Glutamatergic neuron (in vitro differentiated cells): ENCODE measurements at places on chromosomes 5 and 9. TPM values are rescaled to one million over a fixed set of nuclear protein-coding genes. Genes with fewer than 3 reads are reported as not detected.

ALDOB gene
- total RNA-seq = not detected

- H3K27ac ChIP-seq = peak overlapping the region; percentile 38
- H3K36me3 ChIP-seq = no peaks in the 10 kb centered on the region
- no peak overlapping the region for H3K4me3 ChIP-seq
- DNase-seq = no peak
- peaks cover 35% of the 10 kb centered on the region for H3K4me1 ChIP-seq
Observed at GRCh38 chr5:173964506-173964905, 24.5 kb upstream of the C5orf47 start.

- no peak overlapping the region for H3K4me3 ChIP-seq
- H3K27me3 ChIP-seq = peaks cover 26% of the 10 kb centered on the region
- no peak overlapping the region for H3K27ac ChIP-seq
Observed at GRCh38 chr5:178993236-178993765, 1.8 kb downstream of the GRM6 start.

RGS7BP gene
- total RNA-seq = 0.27 TPM

CER1 gene
- 3.0 TPM for total RNA-seq

KLF4 gene
- 72.1 TPM for total RNA-seq

DNA sequence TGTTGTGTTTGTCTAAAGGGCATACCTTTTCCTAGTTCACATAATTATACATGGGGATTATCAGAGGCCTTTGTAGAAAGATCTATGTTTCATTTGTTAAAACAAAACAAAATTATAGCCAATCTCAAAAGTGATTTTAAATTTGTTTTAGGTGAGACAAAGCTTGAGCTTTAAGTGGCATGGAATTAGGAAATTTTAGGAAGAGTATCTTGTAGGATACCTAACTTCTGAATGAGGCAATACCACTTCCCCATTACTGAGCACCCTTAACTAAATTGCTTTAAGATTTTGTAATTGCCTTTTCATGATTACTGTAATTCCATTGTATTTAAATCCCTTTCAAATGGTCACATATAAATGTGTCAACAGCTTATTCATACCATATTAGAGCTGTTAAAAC is 775.6 kb downstream of the NR2F1-AS1 start:
- H3K4me1 ChIP-seq = peaks cover 11% of the 10 kb centered on the region
- H3K36me3 ChIP-seq = no peaks in the 10 kb centered on the region
- no peak overlapping the region for H3K4me3 ChIP-seq
- no peaks in the 10 kb centered on the region for H3K27me3 ChIP-seq

DNA sequence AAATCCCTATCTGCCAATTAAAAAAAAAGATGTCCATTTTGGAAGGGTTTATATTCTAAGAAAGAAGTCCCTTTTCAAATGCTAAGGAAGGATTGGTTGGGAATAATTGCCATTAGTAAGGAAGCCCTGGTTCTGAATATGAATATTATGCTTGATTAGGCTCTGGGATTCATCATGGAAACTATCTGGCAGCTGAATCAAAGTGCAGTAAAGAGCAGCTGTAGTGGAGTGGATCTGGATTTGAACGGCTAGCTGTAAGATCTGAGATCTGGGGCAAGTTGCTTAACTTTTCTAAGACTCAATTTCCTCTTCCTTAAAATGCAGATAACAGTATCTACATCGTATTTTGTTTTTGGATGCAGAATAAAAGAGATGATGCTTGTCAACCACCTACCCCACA is 10.5 kb downstream of the IL12B start:
- peaks cover 1% of the 10 kb centered on the region for H3K4me1 ChIP-seq
- DNase-seq = no peak
- no peaks in the 10 kb centered on the region for H3K36me3 ChIP-seq
- H3K27ac ChIP-seq = no peak overlapping the region
- H3K27me3 ChIP-seq = no peaks in the 10 kb centered on the region

GRCh38 chr5:159759791-159760290 is 156.4 kb upstream of the ADRA1B start:
- no peak overlapping the region for H3K4me3 ChIP-seq
- H3K27me3 ChIP-seq = no peaks in the 10 kb centered on the region
- H3K4me1 ChIP-seq = no peaks in the 10 kb centered on the region

THBS4 gene
- 41.1 TPM for total RNA-seq

WNT8A gene
- not detected for total RNA-seq

MTX3 gene
- 21.8 TPM for total RNA-seq

GRCh38 chr9:6960777-6961176 is 203.0 kb downstream of the KDM4C start:
- H3K27me3 ChIP-seq = no peaks in the 10 kb centered on the region
- peaks cover 16% of the 10 kb centered on the region for H3K4me1 ChIP-seq
- no peak overlapping the region for H3K4me3 ChIP-seq

GRCh38 chr5:138901716-138902115 is 26.6 kb upstream of the LRRTM2 start:
- H3K36me3 ChIP-seq = peaks cover 5% of the 10 kb centered on the region
- H3K27me3 ChIP-seq = no peaks in the 10 kb centered on the region
- DNase-seq = no peak
- H3K4me1 ChIP-seq = peaks cover 10% of the 10 kb centered on the region

DNA sequence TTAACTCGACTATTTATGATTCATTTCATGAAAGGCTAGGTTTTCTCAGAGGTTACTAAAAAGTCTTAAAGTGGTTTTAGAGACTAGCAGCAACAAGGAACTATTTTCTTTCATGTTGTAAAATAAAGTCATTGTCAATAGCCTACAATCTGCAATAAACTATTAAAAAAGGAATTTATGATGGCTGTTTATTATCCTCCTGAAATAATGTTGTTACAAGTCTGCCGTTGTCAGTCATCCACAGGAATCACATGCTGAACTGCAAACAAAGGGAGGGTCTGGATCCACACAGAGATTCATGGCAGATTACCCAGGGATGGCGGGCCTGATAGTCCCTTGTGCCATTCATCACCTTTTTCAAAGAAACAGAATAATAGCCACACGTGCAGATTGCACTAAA is 49.2 kb downstream of the TMEM174 start:
- no peak overlapping the region for H3K4me3 ChIP-seq
- no peak overlapping the region for H3K27ac ChIP-seq
- no peaks in the 10 kb centered on the region for H3K4me1 ChIP-seq
- DNase-seq = no peak
- H3K27me3 ChIP-seq = peaks cover 2% of the 10 kb centered on the region

DNA sequence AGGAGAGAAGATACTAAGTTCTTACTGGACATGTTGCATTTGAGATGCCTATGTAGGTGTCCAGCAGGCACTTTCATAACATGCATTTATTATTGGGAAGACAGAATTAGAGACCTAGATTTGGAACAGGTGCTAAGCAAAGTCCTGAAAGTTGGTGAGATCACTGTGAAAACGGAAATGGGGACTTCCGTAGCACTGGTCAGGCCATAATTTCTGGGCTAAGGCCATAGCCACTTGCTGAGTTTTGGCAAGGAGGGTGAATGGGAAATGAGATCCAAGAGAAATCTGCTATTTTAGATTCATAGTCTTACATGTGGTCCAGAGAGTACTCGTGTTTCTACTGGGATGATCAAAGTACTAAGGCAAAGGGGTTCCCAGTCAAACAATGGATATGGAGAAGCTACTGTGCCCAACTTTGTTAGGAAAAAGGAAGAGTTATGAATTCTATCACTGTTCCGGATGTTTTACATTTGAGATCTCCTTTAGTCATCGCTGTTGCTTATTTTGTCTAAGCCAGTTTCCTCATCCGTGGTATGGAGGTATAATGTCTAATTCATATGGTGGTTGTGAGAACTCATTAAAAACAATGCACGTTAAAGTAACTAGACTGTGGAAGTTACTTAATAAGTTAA is 33.4 kb downstream of the TEK start:
- H3K4me1 ChIP-seq = no peaks in the 10 kb centered on the region
- H3K27ac ChIP-seq = no peak overlapping the region
- H3K4me3 ChIP-seq = no peak overlapping the region
- no peaks in the 10 kb centered on the region for H3K36me3 ChIP-seq
- no peaks in the 10 kb centered on the region for H3K27me3 ChIP-seq
- DNase-seq = no peak

GRCh38 chr5:156411-157072 is 34.8 kb upstream of the LRRC14B start:
- peaks cover 13% of the 10 kb centered on the region for H3K36me3 ChIP-seq
- peaks cover 17% of the 10 kb centered on the region for H3K4me1 ChIP-seq
- no peak overlapping the region for H3K27ac ChIP-seq

DNA sequence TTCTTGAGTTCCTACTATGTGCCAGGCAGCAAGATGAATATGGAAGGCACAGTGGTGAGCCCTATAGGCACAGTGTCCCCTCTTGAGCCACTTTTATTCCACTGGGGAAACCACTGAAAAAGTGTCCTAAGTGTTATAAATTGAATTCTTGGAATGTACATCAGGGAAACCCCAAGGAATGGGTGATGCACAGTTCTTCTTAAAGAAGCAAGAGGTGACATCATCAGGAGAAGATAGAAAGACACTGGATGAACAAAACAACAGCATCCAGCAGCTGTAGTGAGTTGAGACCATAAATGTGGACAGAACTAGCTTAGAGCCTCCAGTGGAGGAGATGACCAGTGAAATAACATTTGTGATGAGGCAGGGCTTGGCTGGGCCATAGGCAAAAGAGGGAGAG is 199.2 kb upstream of the ANKRD55 start:
- H3K27me3 ChIP-seq = peaks cover 2% of the 10 kb centered on the region
- H3K4me3 ChIP-seq = no peak overlapping the region
- no peak overlapping the region for H3K27ac ChIP-seq
- no peak for DNase-seq
- H3K4me1 ChIP-seq = peaks cover 6% of the 10 kb centered on the region
